ENCODE measurements at places on chromosomes 6 and 20.

DNA sequence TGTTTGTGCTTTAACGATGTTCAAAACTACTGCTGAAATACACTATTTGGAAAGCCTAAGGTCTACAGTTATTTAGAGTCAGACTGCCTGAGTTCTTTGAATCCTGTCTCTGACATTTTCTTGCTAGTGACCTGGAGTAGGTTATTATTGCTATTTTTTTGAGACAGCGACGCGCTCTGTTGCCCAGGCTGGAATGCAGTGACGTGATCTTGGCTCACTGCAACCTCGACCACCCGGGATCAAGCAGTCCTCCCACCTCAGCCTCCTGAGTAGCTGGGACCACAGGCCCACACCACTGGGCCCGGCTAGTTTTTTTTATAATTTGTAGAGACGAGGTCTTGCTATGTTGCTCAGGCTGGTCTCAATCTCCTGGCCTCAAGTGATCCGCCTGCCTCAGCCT, 96.6 kb downstream of the TIAM2 start:
- no peak for DNase-seq

GRCh38 chr6:156464100-156464878, 312.9 kb upstream of the ARID1B start:
- no peak for DNase-seq

DNA sequence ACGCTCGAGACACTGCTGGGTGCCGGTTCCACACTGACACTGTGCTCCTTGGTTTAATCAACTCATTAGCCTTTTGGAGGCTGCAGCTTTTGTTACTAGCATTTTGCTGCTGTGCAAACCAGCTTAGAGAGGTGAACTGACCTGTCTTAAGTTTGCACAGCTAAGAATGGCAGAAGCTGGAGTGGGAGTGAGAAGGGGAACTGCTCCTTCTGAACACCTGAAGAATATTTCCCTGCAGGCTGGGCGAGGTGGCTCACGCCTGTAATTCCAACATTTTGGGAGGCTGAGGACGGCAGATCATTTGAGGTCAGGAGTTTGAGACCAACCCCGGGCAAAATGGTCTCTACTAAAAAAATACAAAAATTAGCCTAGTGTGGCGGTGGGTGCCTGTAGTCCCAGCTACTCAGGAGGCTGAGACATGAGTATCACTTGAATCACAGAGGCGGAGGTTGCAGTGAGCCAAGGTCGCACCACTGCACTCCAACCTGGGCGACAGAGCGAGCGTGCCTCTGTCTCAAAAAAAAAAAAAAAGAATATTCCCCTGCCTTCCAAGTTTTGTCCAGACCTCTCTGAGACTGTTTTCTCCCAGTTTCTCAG, 5.0 kb downstream of the CEBPB start:
- DNase-seq = no peak

- no peak for DNase-seq
Observed at GRCh38 chr6:91575032-91575431, 988.2 kb upstream of the MAP3K7 start.

- no peak for DNase-seq
Observed at GRCh38 chr6:151858294-151858693, 50.8 kb downstream of the ESR1 start.

GRCh38 chr6:153489479-153489878, 358.4 kb upstream of the RGS17 start:
- no peak for DNase-seq

- peak; percentile 2 for DNase-seq
Observed at GRCh38 chr20:64111841-64112641, 4.7 kb upstream of the NPBWR2 start.

GRCh38 chr20:24871480-24872213, 77.4 kb upstream of the CST7 start:
- no peak for DNase-seq

- no peak for DNase-seq
Observed at GRCh38 chr20:17538517-17539170, 7.5 kb upstream of the BFSP1 start.

DNA sequence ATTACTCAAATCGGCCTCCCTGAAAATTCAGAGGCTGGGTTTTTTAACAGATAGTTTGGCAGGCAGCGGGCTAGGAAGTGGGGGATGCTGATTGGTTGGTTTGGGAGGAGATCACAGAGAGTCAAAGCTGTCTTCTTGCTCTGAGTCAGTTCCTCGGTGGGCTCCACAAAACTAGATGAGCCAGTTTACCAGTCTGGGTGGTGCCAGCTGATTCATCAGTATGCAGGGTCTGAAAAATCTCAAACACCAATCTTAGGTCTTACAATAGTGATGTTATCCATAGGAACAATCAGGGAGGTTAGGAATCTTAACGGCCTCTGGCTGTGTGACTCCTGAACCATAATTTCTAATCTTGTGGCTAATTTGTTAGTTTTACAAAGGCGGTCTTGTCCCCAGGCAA, 190.7 kb downstream of the C6orf118 start:
- no peak for DNase-seq

- DNase-seq = no peak
Observed at GRCh38 chr6:167130008-167130677, 7.2 kb downstream of the CCR6 start.

- DNase-seq = no peak
Observed at GRCh38 chr20:46204594-46205186, 86.6 kb downstream of the CD40 start.

GRCh38 chr6:149075616-149076354, 241.7 kb upstream of the TAB2 start:
- DNase-seq = no peak

DNA sequence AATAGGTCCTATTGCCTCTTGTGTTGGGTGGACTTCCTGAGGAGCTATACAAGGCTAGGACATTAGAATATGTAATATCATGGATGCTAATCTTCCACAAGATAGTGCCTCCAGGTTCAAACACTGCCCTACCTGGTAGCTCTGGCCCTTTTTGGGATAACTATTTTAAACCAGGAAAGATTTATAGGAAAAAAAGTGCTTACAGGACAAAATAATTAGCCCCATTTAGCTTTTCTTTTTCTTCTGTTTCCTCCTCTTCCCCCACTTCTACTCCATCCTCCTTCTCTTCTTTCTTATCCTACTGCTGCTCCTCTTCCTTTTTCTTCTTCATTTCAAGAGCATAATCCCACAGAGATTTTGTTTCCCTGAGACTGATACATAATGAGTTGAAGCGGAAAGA, 967.4 kb downstream of the PHF3 start:
- no peak for DNase-seq

GRCh38 chr6:11113038-11113437, 1.5 kb upstream of the ERVFRD-1 start:
- no peak for DNase-seq

- no peak for DNase-seq
Observed at GRCh38 chr20:51417250-51418136, 125.0 kb downstream of the NFATC2 start.

DNA sequence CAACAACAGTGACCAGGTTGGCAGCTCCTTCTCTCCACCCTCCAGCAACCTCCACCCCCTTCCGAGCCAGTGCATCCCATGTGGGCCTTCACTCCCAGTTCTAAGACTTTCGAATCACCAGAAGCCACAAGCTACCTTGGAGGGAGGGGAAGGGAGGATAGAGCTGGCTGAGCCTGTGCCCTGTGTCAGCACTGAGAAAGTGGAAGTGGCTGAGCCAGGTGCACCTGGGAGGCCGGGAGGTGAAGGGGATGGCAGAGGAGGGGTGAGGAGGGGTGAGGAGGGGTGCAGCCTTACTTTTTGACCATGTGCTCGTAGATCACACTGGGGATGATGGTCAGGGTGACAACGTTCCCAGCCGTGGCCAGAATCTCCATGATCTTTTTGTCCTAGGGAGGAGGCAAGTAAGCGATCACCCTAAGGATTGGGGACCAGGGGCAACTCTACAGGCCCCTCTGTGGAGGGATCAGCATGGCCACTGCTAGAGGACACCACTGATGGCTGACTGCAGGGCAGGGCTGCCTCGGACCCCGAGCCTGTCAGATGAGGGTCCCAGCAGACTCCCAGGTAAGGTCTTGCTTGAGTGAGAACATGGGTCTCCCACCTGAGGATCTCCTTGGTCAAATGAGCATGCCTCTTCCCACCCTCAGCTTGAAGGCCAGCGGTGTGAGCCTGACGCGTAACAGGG, 18.3 kb downstream of the SDCBP2 start:
- no peak for DNase-seq

DNA sequence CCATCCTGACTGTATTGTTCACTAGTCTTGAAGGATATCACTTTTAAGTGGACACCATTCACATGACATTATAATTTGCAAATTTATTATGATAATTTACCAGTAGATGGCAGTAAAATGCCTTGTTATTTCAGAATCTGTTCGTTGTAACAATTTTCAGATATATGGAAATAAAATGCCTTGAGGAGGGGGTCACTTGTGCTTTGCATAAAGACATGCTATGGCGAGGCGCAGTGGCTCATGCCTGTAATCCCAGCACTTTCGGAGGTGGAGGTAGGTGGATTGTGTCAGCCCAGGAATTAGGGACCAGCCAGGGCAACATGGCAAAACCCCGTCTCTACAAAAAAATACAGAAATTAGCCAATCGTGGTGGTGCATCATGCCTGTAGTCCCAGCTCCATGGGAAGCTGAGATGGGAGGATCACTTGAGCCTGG, 9.0 kb upstream of the NCOA6 start:
- no peak for DNase-seq

DNA sequence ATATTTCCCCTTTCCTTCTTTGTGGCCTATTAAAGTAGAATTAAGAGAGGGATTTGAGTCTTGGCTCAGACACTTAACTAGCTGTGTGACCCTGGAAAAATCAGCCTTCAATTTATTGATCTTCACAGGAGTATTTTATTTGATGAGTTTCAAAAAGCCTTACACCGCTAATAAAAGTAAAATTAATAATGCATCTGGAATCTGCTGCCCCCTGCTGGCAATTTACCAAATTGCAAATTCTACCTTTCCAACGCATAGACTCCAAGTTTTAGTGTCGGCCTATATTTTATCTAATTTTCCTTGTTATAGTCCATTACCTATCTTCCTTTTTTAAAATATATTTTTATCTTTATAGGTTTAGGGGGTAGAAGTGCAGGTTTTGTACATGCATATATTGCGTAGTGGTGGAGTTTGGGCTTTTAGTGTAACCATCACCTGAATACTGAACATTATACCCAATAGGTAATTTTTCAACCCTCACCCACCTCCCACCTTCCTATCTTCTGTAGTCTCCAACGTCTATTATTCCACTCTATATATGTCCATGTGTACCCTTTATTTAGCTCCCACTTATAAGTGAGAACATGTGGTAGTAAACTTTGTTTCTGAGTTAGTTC, 46.3 kb downstream of the GOPC start:
- DNase-seq = peak; percentile 37

DNA sequence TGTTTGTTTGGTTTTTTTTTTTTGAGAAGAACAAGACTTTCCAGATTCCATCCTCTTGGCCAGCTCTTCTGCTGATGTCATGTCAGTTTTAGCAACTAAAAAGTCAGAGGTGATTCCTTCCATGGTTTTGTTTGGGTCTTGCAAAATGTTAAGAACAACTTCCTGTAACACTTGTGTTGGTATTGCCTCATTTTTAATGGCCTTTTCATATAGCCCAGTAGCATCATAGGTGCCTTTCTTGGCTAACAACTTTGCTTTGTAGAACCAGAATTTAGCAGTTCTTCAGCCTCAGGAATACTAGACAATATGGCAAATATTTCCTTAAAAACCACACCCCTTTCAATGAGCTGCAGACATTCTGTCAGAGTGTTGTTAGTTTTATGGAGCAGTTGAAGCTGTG, 99.5 kb upstream of the SIRPG start:
- DNase-seq = no peak

GRCh38 chr20:44478206-44478605, 2.5 kb downstream of the TTPAL start:
- no peak for DNase-seq

- DNase-seq = no peak
Observed at GRCh38 chr20:33868595-33868994, 57.4 kb downstream of the CHMP4B start.

GRCh38 chr6:159089909-159090308, 45.1 kb upstream of the TAGAP start:
- DNase-seq = no peak

DNA sequence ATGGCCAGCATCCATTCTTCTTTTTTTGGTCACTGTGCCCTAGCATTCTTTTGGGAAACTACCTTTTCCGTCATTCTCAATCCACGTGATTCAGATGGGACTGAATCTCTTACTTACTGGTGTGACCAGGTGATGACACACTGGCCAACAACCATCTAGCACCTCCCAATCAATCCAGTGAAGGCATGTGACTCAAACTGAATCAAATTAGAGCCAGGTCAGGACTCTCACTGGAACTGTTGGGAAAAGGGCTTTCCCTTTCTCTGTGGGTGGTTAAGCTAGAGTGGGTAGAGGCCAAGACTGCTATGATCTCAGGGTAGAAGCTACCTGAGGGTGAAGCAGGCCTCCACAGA, 36.2 kb upstream of the ZMYND8 start:
- DNase-seq = no peak

DNA sequence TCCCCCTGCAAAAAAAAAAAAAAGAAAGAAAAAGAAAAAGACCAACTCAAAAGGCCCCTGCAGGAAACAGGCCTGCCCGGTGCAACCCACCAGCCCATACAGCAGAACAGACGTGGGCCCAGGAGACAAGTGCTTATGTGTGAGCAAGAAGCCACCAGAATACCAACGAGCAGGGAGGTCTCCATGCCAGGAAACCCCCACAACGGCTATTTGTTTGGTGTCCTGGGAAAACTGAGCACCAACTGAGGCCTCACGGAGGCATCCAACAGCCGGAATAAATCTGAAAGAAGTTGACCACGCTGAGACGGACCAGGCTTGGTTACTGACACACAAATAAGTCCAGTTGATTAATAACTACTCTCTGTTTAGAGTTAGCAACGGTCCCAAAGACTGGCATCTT, 29.7 kb downstream of the PTPRT start:
- DNase-seq = no peak

GRCh38 chr6:154229786-154230185, 126.8 kb downstream of the IPCEF1 start:
- DNase-seq = peak; percentile 41

DNA sequence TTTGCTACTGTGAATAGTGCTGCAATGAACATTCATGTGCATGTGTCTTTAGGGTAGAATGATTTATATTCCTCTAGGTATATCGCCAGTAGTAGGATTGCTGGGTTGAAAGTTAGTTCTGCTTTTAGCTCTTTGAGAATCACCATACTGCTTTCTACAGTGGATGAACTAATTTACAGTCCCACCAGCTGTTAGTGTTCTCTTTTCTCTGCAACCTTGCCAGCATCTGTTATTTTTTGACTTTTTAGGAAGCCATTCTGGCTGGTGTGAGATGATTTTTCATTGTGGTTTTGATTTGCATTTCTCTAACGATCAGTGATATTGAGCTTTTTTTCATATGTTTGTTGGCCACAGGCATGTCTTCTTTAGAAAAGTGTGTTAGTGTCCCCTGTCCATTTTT, 40.0 kb downstream of the PLG start:
- no peak for DNase-seq

All from activated T-helper 1 cell treated with anti-CD3 and anti-CD28 coated beads, Interleukin-2, amount 50 U/mL, for 16 hours (primary cell).